ENCODE measurements at places on chromosomes 5 and 9.

- DNase-seq, result no peak
Measured at GRCh38 chr9:94780516-94780950, 54.0 kb downstream of the AOPEP start.

- DNase-seq, result no peak
Measured at GRCh38 chr9:97907046-97907445, 15.3 kb downstream of the TRMO start.

DNA sequence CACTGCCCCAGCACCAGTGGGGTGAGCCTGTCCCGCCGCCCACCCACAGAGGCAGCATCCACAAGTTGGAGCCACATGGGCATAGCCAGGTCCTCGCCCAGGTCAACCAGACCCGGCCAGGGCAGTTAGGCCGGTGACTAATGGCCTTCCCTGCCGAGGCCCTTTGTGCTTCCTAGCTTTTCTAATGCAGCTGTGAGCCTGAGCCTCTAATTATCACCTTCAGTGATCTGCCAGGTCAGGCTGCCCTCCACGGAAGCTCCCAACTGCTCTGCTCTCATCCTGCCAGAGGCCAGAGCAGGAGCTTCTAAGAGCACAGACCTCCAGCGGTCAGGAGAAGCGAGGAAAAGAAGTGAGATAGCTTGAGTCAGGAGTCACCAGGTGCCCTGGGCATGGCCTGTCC lies 87.1 kb upstream of the PPP1R26 start:
- DNase-seq, result no peak

DNA sequence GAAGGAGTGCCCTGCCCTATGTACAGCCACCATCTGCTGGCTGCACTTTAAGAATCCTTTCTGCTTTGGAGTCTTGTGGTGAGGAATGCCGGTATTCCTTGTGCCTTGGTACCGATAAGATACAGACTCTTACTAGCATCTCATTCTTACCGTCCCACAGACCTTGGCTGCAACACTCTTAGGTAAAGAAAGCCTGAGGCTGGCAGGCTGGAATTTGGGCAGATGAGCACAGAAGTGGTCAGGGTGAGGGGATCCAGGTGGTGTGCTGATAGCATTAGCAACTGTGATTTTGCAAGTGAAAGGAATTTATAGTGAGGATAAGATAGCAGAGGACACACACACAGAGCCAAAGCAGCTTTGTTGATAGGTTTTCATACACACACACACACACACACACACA lies 198.1 kb downstream of the ENC1 start:
- DNase-seq, result no peak

DNA sequence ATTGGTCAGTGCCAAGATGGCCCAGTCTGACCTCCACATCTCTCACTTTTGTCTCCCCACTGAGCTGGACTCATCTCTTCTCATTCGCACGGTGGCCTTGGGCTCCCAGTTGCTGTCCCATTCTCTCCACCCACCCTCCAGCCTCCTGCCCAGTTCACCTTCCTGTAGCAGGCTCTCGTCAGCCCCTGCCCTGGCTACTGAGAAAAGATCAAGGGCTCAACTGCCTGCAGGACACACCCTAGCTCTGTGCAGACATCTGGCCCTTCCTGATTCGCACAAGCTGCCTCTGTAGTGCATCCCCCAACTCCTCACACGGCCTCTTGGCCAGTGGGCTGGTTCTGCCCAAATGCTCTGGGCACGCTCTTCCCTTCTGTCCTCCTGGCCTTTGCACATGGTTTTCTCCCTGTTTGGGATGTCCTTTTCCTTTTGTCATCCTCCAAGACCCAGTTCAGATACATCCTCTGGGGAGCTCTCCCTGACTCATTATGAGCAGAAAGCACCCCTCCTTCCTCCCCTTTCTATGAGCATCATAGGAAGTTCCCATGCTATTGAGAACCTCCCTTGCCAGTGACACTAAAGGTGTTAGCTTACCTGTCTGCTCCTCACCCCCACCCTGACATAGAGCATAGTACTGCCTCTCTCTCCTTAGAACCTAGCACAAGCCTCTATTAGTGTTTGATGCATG lies 78.5 kb upstream of the TGFBR1 start:
- no peak for DNase-seq

DNA sequence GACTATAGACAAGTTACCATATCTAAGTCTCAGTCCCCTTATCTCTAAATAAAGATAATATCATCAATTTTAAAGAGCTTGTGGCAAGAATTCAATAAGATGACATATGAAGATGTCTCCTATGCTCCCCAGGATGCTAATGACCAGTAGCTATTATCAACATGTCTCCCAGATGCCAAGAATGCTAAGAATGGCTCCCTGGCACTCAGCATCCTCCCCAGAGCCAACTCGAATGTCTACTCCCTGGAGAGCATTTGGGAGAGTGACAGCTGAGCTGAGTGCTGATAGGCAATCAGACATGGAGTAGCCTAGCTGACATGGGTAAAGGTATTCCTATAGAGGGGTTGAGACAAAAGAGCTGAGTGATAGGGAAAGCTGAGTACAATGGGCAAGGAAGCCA lies 15.9 kb downstream of the P4HA2 start:
- DNase-seq, result no peak

- DNase-seq, result no peak
Measured at GRCh38 chr5:177179431-177179830, 45.9 kb downstream of the NSD1 start.

- DNase-seq, result no peak
Measured at GRCh38 chr9:86521977-86522376, 167.8 kb upstream of the TUT7 start.

- DNase-seq, result no peak
Measured at GRCh38 chr9:108786322-108786721, 69.5 kb downstream of the ACTL7B start.
